ENCODE measurements at places on chromosomes 3 and 15.

- no peak for DNase-seq
Measured at GRCh38 chr3:25536521-25537391, 108.7 kb downstream of the RARB start.

DNA sequence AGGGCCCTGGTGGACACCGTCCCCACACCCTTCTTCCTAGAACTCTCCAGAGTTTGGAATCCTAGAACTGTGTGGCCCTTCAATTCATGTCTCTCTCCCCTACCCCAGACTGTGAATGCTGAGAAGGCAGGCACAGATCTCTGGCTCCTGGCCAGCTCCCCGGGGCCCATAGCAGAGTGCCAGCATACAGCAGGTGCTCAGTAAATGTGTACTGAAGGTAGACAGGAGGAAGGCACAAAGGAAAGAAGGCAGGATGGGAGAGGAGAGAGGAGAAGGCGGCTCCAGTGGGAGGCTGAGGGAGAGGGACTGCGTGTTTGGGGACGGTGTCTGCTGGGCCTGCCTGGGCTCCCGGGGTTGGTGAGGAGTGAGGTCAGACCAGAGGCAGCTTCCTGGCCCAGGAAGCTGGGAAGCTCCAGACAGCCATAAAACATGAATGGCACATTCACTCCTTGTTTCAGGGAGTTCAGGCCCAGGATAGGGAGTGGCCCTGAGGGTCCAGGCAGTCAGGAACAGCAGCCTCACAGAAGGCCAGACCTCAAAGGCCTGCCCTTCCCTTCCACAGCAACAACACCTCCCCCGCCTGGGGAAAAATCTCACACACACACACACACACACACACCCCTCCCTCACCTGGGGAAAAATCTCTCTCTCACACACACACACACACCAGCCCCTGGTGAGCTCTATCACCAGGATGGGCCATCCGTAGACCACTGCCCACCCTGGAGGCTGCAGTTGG is 137.1 kb upstream of the PRR20G start:
- DNase-seq = no peak

DNA sequence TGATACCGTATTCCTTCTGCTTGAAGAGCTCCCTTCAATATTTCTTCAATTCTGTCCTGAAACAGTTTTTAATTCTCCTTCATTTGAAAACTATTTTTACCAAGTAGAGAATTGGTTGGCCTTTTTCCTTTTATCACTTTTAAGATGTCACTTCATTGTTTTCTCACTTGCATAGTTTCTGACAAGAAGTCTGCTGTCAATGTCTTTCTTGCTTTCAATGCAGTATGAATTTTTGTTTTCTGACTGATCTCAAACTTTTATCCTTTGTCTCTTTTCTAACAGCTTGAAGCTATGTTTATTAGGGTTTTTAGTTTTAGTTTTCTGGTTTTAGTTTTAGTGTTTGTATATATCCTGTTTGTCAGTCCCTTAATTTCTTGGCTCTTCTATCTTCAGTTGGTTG is 364.8 kb upstream of the TPRG1 start:
- no peak for DNase-seq

DNA sequence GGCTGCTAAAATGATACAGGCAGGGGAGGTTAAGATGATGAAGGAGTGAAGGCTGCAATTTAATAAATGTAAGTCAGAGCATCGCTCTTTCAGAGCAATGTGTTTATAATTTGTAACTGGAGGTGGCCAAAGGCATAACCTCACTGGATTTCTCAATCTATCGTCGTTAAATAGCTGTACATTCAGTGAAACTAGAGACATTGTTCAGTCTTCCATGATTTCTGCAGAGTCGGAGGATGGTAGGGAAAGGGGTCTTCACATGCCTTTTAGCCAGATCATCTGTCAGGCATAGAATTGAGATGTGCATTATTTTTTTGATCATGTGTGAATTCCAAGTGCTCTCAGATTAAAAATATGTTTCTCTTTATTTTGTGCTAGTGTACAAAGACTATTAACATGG is 315.4 kb downstream of the OXSM start:
- no peak for DNase-seq

- DNase-seq = no peak
Measured at GRCh38 chr3:149174901-149175300, 45.5 kb downstream of the HPS3 start.

GRCh38 chr3:124322966-124323365 is 331.0 kb upstream of the ROPN1 start:
- DNase-seq = no peak

GRCh38 chr15:92448370-92448769 is 54.7 kb downstream of the ST8SIA2 start:
- no peak for DNase-seq

DNA sequence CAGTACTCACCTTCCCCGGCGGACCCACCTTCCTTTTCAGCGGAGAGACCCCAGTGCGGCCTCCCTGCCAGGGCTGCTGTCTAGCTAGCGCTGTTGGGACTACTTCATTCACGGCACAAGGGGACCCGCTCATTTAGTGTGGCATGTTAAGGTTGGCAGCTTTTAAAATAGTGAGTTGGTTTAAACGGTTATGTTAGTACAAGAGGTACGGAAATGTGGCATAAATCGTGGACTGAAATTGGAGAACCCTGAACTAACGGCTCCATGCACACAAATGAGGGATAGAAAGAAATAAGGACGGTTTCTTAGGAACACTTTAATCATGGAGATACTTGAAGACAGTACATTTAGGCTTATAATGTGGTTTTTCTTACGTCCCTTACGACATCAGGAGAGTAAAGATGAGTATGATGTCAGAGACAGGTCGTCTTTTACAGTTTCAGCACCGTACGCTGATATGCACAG is 752 bp downstream of the CEP63 start:
- DNase-seq = peak; percentile 13

- no peak for DNase-seq
Measured at GRCh38 chr15:68567345-68567744, 11.4 kb upstream of the CORO2B start.

- DNase-seq = peak; percentile 48
Measured at GRCh38 chr15:68559345-68560310, 19.2 kb upstream of the CORO2B start.

DNA sequence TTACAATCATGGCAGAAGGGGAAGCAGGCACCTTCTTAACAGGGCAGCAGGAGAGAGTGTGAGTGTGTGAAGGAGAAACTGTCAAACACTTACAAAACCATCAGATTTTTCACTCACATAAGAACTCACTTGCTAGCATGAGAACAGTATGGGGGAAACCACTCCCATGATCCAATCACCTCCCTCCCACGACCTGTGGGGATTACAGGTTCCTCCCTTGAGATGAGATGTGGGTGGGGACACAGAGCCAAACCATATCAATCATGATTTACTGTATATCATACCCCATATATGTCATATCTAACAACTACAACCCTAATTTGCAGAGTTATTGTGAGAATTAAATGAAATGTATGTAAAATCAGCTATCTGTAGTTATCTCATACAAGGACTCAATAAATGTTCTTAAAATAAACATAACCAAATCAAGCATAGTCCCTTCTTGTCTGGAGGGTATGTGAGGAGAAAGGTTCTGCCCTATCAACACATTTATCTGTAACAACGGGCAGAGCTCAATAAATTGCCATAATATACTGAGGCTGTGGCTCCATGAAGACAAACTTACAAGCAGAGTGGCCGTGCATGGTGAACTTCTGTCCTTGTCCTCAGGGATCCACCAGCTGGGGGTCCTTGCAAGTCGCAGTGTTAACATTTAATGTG is 504.7 kb downstream of the SOX2 start:
- no peak for DNase-seq

DNA sequence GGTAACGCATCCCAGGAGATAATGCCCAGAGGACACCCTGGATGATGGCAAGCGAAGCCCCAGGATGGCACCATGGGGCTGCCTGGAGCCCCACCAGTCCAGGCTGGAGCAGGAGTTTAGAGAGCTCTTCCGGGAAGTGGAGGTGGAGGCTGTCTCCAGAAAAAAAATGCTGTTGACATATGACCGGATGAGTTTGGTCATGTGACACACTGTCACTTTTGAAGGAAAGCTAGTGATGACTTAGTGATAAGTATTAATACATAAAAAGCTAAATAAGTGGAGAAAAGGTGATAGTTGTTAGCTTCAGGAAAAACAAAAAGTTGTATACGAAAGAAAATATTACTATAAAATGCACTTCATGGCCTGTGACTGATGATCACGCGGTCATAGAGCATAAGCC is 20.0 kb upstream of the MYZAP start:
- DNase-seq = no peak

GRCh38 chr15:86624261-86625036 is 544.8 kb downstream of the AGBL1 start:
- peak; percentile 31 for DNase-seq

- no peak for DNase-seq
Measured at GRCh38 chr3:177449360-177450006, 252.2 kb upstream of the TBL1XR1 start.

DNA sequence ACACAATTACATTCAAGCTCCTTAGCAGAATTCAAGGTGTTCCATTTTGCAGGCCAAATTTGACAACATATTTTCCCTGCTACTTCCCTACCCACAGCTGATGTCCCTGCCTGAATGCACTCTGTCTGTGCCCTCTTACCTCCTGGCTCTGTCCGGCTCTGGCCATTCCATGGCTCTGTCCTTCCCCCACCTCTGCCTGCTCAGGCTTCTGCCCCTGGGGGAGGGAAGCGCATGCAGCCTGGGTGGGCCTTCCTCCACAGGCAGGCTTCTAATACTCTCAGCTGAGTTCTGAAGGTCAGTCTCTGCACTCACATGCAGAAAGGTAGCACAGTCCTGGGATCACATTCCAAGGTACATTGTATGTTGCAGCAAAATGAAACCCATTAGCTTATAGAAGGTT is 113.6 kb upstream of the CACNA2D3 start:
- DNase-seq = no peak

GRCh38 chr15:82921242-82921641 is 31.3 kb downstream of the HOMER2 start:
- no peak for DNase-seq

DNA sequence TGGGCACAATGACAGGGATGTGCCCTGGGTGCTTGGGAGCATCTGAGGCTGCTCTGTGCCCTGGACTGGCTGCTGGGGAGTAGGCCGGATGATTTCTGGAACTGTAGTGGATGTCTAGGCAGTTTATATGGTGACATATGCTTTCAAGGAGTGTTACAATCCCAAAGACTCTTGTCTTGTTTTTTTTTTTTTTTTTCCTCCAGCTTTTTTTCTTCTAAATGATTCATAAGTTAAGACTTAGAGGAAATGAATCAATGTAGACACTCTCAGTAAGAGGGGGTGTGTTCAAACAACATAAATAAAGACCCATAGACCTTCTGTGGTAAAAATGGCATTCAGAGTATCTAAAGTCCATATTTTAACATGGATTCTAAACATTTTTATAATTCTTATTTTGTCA is 706.1 kb upstream of the GOLIM4 start:
- no peak for DNase-seq

DNA sequence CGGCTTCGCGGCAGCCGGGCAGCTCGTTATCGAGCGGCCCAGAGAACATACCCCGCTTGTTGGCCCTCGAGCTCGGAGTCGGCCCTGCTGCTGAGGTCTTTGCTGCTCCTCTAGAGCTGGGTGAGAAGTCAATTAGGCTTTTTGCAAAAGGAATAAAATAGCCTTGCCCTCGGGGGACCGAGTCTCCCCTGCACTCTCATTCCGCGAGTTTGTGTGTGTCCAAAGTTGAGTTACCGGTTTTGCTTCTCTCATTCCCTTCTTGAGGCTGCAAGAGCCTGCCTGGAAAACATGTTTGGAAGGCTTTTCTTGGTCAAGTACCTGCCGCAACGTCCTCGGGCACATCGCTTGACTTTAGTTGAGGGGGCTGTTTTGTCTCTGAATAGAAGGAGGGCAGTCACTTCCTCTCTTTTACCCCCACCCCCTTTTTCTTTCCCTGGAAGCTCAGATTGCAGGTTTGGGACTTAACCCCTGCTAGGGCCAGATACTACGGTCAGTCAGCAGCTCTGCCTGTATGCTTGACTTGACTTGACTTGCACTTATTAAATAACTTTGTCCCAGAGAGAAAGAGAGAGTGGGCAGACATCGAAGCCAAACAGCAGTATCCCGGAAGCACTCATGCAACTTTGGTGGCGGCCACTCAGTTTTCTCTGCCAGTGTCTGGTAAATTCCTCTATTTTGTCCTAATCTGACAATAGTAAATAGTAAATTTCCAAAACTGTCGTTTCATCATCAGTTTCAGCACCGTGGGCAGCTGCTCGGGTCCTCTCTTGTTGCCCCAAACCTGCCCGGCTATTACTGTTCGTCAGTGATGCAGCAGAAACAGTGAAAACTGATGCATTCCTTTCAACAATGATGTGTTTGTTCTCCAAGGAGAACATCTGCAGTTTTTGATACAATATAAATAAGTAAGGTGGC is 609 bp downstream of the RNF13 start:
- DNase-seq = no peak

GRCh38 chr3:2652386-2652785 is 457.8 kb downstream of the IL5RA start:
- no peak for DNase-seq

- no peak for DNase-seq
Measured at GRCh38 chr15:61248790-61249189, 19.7 kb upstream of the RORA start.

DNA sequence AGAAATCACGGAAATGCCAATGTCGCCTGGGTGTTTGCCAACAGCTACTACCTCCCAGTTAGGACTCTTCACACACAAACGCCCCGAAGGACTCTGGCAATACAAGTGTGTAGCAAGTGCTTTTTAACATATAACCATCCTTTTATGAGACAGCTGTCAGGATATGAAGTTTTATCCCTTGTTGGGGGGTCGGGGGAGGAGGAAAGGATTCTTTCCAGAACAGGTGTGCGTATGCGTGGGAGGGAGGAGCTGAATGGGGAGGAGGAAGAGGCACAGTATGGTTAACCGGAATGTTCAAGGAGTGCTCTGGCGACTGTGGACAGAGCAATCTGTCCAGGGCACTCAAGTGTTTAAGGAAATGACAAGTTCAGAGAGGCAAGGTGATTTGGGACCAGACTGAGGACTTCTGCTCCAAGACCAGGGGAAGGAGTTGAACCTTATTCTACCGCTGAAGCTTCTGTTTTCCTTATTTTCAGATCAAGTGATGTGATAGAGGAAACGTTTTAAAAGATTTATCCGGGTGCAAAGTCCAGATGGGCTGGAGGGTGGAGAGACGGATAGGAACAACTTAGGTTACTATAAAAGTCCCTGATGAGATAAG is 1.3 kb downstream of the TSPAN3 start:
- no peak for DNase-seq

GRCh38 chr15:69013726-69014406 is 629 bp upstream of the NOX5 start:
- no peak for DNase-seq

DNA sequence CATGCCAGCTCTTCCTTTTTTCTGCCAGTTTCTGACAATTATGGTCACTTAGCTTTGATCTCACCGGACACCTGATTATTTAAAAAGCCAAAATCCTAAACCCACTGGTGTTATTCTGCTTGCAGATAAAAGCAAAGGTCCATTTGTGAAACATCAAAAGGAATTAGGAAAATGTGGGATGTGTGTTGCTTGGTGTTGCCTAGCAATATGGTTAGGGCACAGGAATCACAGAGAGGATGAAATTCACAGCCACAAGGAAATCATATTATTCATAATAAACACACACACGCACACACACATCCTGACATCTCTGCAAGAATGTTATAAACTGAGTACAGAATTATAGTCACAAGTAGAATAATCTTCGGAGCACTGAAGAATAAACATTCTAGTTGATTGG is 89.3 kb upstream of the BHLHE40 start:
- no peak for DNase-seq

Data from stimulated activated CD8-positive, alpha-beta memory T cell treated with anti-CD3 and anti-CD28 coated beads, Interleukin-7, amount 100 ng/mL, for 1 hour (primary cell).